Heart right ventricle (tissue), 16 donors: ENCODE measurements at places on chromosomes 3 and 15. TPM values are rescaled to one million over a fixed set of nuclear protein-coding genes. Genes with fewer than 3 reads are reported as not detected.

Gene THRB
- total RNA-seq: 29.4 TPM

Gene PRSS50
- total RNA-seq: 0.23 TPM

Gene ABHD10
- 47.4 TPM for total RNA-seq

Gene ZBTB11
- total RNA-seq: 9.2 TPM

Gene GOLGA8Q
- not detected for total RNA-seq

Gene POC1A
- 0.89 TPM for total RNA-seq

Gene PLCL2
- 35.5 TPM for total RNA-seq

Gene CACNA2D2
- total RNA-seq: 3.7 TPM

Gene SPTSSB
- total RNA-seq: not detected

DNA sequence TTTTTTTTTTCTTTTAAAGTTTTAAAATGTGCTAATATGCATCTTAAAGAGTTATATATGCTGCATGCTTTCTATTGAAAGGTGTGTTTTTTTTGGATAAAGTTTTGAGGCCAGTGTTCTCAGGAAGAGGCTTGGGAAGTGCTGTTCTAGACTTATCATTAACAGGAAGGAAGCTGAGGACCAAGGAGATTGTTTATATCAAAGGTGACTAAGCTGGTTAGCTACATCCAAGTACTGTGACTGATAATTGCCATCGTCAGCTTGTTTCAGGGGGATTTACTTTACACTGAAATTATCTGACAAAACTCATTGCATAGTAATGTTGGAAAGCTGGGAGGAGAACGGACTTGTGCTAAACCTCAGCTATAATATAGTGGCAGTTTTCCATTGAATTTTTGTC lies 36.3 kb upstream of the UTS2B start:
- no peak overlapping the region for H3K4me3 ChIP-seq
- peak overlapping the region; percentile 17 for H3K27ac ChIP-seq
- peaks cover 3% of the 10 kb centered on the region for H3K4me1 ChIP-seq

DNA sequence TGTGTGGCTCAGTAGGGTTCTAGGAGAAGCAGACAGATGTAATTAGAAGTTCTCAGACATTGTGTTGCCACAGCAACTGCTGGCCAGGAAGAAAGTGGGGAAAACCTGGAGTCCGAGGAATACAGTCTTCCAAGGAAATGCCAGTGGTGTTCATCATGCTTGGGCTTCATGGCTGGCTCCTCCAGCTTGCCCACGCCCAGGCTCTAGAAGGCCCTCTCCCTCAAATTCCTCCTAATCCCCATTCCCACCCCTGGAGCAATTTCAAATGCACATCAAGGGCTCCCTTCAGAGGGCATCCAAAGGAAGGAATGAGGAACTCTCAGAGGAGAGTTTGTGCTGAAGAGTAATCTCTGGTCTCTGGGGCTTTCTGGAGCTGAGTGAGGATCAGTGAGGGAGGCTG lies 21.9 kb downstream of the FSTL1 start:
- H3K27ac ChIP-seq: no peak overlapping the region
- no peaks in the 10 kb centered on the region for H3K27me3 ChIP-seq
- no peaks in the 10 kb centered on the region for H3K36me3 ChIP-seq
- no peak overlapping the region for H3K4me3 ChIP-seq

DNA sequence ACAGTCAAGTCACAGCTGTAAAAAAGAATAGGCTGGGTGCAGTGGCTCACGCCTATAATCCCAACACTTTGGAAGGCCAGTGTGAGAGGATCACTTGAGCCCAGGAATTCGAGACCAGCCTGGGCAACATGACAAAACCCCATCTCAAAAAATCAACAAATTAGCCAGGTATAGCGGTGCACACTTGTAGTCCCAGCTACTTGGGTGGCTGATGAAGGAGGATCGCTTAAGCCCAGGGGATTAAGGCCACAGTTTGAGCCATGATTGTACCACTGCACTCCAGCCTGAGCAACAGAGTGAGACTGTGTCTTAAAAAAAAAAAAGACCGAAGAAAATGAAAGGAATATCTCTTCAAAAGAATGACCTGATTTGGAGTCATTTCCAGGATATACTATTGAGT lies 6.6 kb downstream of the HERC1 start:
- H3K4me3 ChIP-seq: no peak overlapping the region
- no peaks in the 10 kb centered on the region for H3K36me3 ChIP-seq
- DNase-seq: no peak
- no peak overlapping the region for H3K27ac ChIP-seq
- peaks cover 32% of the 10 kb centered on the region for H3K4me1 ChIP-seq
- no peaks in the 10 kb centered on the region for H3K27me3 ChIP-seq

DNA sequence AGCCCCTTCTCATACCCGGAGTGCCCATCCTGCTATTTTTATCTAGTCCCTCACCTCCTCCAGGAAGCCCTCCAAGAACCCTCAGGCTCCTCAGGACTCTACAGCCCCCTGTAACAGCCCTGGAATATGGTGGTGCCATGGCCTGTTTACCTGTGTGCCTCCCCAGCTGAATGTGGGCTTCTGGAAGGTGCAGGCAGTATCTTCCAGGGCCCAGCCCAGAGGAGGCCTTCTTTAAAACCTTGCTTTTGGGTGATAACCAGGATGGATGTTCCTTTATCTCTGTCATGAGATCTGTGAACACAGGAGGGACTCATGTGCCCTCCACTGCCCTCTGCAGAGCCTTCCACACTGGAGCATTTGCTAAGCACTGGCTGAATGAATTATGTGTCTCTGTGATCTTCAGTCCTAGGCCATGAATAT lies 36.7 kb upstream of the MRPS22 start:
- no peak overlapping the region for H3K27ac ChIP-seq
- no peak overlapping the region for H3K4me3 ChIP-seq
- H3K4me1 ChIP-seq: peaks cover under 1% of the 10 kb centered on the region
- H3K27me3 ChIP-seq: no peaks in the 10 kb centered on the region

- H3K27me3 ChIP-seq: no peaks in the 10 kb centered on the region
- peak overlapping the region; percentile 20 for H3K4me3 ChIP-seq
- H3K4me1 ChIP-seq: peaks cover 42% of the 10 kb centered on the region
- no peaks in the 10 kb centered on the region for H3K36me3 ChIP-seq
- DNase-seq: no peak
Observed at GRCh38 chr3:195582947-195583346, 793 bp downstream of the APOD start.

GRCh38 chr3:88147261-88147660 lies 2.5 kb upstream of the C3orf38 start:
- H3K4me1 ChIP-seq: peaks cover 24% of the 10 kb centered on the region
- no peak overlapping the region for H3K4me3 ChIP-seq
- H3K36me3 ChIP-seq: peaks cover 20% of the 10 kb centered on the region
- DNase-seq: no peak
- no peaks in the 10 kb centered on the region for H3K27me3 ChIP-seq
- H3K27ac ChIP-seq: no peak overlapping the region

GRCh38 chr3:67765575-67765974 lies 111.2 kb upstream of the SUCLG2 start:
- H3K36me3 ChIP-seq: no peaks in the 10 kb centered on the region
- H3K4me1 ChIP-seq: no peaks in the 10 kb centered on the region
- no peaks in the 10 kb centered on the region for H3K27me3 ChIP-seq
- H3K27ac ChIP-seq: no peak overlapping the region

DNA sequence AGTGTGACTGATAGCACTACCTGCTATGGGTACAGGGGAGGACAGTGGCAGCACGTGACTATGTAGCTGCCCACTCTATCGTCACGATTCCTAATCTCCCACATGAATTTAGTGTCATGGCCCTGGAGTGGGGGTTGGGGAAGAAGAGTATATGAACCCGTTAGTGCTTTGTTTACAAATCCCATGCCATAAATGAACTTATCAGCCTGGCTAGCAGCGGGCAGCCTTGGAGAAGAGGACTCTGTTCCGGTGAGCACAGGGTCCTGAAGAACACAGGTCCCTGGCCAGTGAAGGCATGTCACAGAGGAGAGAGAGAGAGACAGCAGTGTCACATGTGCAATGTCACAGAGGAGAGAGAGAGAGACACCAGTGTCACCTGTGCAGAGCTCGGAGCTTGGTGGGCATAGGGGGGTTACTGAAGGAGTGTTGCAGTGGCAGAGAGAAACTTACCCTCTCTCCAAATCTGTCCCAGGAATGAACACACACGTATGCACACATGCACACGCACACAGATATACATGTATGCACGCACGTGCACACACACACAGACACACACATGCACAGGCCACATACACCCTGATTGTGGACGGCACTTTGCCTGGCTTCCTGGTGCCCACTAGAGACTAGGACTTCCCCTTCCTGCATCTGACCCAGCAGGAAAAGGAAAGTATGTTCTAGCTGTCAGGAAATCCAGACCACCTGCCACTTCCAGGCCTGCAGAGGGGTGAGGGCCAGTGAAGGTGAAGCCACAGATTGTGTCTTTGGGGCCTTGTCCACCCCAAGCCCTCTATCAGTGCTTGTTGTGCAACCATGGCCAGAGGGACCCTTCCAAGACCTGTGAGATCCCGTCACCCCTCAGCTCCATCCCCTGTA lies 26.3 kb downstream of the ITGA11 start:
- no peaks in the 10 kb centered on the region for H3K4me1 ChIP-seq
- H3K27me3 ChIP-seq: no peaks in the 10 kb centered on the region
- H3K4me3 ChIP-seq: no peak overlapping the region
- DNase-seq: no peak
- H3K27ac ChIP-seq: no peak overlapping the region

DNA sequence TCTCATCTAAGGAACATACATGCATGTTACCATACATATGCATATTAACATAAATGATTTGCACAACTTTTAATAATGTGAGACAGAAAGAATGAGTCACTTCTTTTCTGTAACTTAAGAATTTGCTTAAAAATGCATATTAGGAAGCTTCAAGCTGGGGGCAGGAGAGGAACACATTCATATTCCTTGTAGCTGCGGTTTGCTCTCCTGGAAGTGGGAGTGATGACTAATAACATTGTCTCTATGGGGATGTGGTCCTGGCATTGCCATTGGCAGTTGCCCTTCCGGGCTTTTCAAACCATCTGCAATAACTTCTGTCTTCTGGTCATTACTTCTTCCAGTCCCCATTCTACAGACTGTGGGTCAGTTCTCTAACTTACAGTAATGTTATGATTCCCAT lies 15.6 kb downstream of the CHST2 start:
- no peak overlapping the region for H3K4me3 ChIP-seq
- no peaks in the 10 kb centered on the region for H3K36me3 ChIP-seq
- peak overlapping the region; percentile 18 for H3K27ac ChIP-seq
- peaks cover 15% of the 10 kb centered on the region for H3K4me1 ChIP-seq

DNA sequence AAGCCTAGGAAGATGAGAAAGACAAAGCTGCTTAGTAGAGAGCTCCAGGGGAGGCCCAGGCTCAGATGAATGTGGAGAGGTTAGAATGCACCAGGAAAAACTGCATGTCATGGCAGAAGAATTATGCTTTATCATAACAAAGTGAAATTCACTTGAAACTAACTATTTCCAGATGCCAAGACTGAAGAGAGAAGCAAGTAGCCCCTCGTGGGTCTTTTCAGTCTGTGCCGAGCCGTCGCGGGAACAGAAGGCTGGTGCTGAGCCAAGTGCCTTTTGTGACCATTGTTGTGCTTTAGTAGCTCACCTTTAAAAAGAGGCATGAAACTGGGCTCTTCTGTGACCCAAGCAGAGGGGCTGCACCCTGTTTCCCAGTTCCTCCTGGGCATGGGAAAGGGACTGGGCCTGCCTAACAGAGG lies 73.2 kb downstream of the CHDH start:
- no peak overlapping the region for H3K27ac ChIP-seq
- peaks cover 8% of the 10 kb centered on the region for H3K4me1 ChIP-seq
- H3K4me3 ChIP-seq: no peak overlapping the region
- DNase-seq: no peak

DNA sequence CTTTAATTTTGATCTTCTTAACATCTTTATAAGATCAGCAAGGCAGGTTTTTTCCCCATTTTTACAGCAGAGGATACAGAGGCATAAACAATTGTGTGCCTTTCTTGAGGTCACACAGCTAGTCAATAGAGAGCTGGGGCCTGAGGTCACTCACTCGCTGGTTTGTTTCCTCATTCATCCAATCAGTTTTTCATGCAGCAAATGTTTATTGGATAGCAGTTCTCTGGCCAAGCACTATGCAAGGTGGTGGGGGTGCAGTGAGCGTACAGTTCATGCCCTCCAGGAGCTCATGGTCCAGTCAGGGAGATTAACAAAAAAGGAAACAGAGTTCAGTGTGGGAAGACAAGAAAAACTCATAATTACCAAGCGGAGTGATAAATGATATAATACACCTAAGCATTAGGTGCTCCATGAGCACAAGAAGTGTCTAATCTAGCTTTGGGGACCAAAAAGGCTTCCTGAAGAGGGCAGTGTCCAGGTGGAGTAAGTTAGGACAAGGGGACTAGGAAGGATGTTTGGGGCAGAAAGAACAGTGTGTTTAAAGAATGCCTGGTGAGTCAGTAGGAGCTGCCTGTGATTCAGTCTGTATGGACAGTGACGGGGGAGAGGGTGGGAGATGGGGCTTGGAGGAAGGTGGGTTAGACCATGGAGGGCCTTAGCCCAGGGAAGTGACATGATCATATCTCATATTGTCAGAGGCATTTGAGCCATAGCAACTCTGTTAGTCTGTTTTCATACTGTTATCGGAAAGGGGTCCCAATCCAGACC lies 29.3 kb downstream of the MAP2K5 start:
- H3K4me1 ChIP-seq: peaks cover 20% of the 10 kb centered on the region
- no peaks in the 10 kb centered on the region for H3K27me3 ChIP-seq
- H3K27ac ChIP-seq: no peak overlapping the region
- H3K4me3 ChIP-seq: no peak overlapping the region

GRCh38 chr3:110929816-110930215 lies 141.8 kb upstream of the NECTIN3 start:
- no peak overlapping the region for H3K4me3 ChIP-seq
- no peaks in the 10 kb centered on the region for H3K4me1 ChIP-seq
- DNase-seq: no peak
- H3K27me3 ChIP-seq: no peaks in the 10 kb centered on the region

GRCh38 chr3:102492300-102492699 lies 57.5 kb downstream of the ZPLD1 start:
- H3K36me3 ChIP-seq: no peaks in the 10 kb centered on the region
- H3K4me3 ChIP-seq: no peak overlapping the region
- no peaks in the 10 kb centered on the region for H3K27me3 ChIP-seq
- no peak for DNase-seq

- no peak overlapping the region for H3K27ac ChIP-seq
- no peaks in the 10 kb centered on the region for H3K4me1 ChIP-seq
- no peak overlapping the region for H3K4me3 ChIP-seq
- H3K27me3 ChIP-seq: no peaks in the 10 kb centered on the region
Observed at GRCh38 chr15:89034305-89034704, 54.0 kb upstream of the ABHD2 start.

- no peak overlapping the region for H3K4me3 ChIP-seq
- DNase-seq: no peak
- no peaks in the 10 kb centered on the region for H3K36me3 ChIP-seq
- no peaks in the 10 kb centered on the region for H3K27me3 ChIP-seq
Observed at GRCh38 chr15:69853544-69853951, 244.2 kb downstream of the TLE3 start.

GRCh38 chr15:80970018-80970657 lies 19.5 kb downstream of the MESD start:
- peak; percentile 69 for DNase-seq
- no peaks in the 10 kb centered on the region for H3K36me3 ChIP-seq
- H3K27ac ChIP-seq: no peak overlapping the region

GRCh38 chr3:13419505-13420044 lies 547 bp downstream of the NUP210 start:
- H3K4me3 ChIP-seq: peak overlapping the region; percentile 54
- DNase-seq: no peak
- no peaks in the 10 kb centered on the region for H3K27me3 ChIP-seq
- H3K4me1 ChIP-seq: peaks cover 7% of the 10 kb centered on the region
- H3K27ac ChIP-seq: no peak overlapping the region

- H3K36me3 ChIP-seq: peaks cover 14% of the 10 kb centered on the region
- no peak for DNase-seq
- no peak overlapping the region for H3K4me3 ChIP-seq
- no peak overlapping the region for H3K27ac ChIP-seq
- no peaks in the 10 kb centered on the region for H3K27me3 ChIP-seq
Observed at GRCh38 chr15:42367041-42367440, 7.7 kb downstream of the CAPN3 start.

GRCh38 chr3:148149556-148149955 lies 548.1 kb upstream of the AGTR1 start:
- H3K36me3 ChIP-seq: no peaks in the 10 kb centered on the region
- no peak overlapping the region for H3K27ac ChIP-seq
- no peak for DNase-seq
